ENCODE measurements at places on chromosomes 6 and 20.

GRCh38 chr6:34302929-34303328 is 54.1 kb upstream of the SMIM29 start:
- no peak for DNase-seq

- DNase-seq, result no peak
Measured at GRCh38 chr6:152206072-152206818, 398.8 kb downstream of the ESR1 start.

GRCh38 chr20:37393863-37394542 is 48.1 kb downstream of the SRC start:
- no peak for DNase-seq

GRCh38 chr20:53884859-53885541 is 185.4 kb downstream of the BCAS1 start:
- no peak for DNase-seq

Measured in HFF-Myc (cell line).